ENCODE measurements at places on chromosomes 3 and 15.

- no peak for DNase-seq
Measured at GRCh38 chr3:189305412-189305811, 133.6 kb downstream of the TPRG1 start.

GRCh38 chr3:197203714-197204146 lies 94.7 kb downstream of the DLG1 start:
- DNase-seq = no peak

DNA sequence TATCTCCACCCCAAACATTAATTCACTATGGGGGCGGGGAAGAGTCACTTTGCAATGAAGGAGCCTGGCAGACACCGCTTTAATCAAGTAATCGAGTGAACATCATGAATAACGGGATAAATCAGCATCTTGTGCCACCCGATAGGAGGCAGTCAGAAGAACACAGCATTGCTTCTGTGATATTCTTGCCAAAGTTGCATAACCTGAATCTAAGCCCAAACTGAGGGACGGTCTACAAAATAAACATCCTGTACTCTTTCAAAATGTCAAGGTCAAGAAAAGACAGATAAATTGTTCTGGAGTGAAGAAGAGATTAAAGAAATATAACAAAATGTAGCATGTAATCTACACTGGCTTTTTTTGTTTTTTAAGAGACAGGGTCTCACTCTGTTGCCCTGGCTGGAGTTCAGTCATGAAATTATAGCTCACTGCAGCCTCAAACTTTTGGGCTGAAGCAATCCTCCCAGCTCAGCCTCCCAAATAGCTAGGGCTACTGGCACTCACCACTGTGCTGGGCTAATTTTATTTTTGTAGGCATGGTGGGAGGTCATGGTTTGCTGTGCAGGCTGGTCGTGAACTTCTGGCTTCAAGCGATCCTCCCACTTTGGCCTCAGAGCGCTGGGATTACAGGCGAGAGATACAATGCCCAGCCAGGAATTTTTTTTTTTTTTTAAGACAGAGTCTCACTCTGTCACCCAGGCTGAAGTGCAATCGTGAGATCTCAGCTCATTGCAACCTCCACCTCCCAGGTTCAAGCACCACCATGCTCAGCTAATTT lies 20.1 kb upstream of the VWA5B2 start:
- no peak for DNase-seq

- DNase-seq = no peak
Measured at GRCh38 chr3:138861798-138862197, 27.1 kb upstream of the PIK3CB start.

- DNase-seq = no peak
Measured at GRCh38 chr15:78950343-78950742, 5.5 kb upstream of the CTSH start.

GRCh38 chr15:33098094-33099058 lies 96.1 kb downstream of the FMN1 start:
- no peak for DNase-seq

- DNase-seq = no peak
Measured at GRCh38 chr3:33461097-33461496, 20.9 kb upstream of the UBP1 start.

- no peak for DNase-seq
Measured at GRCh38 chr15:98505611-98506031, 142.7 kb upstream of the IGF1R start.

GRCh38 chr3:45462522-45463265 lies 74.3 kb downstream of the LARS2 start:
- peak; percentile 28 for DNase-seq

DNA sequence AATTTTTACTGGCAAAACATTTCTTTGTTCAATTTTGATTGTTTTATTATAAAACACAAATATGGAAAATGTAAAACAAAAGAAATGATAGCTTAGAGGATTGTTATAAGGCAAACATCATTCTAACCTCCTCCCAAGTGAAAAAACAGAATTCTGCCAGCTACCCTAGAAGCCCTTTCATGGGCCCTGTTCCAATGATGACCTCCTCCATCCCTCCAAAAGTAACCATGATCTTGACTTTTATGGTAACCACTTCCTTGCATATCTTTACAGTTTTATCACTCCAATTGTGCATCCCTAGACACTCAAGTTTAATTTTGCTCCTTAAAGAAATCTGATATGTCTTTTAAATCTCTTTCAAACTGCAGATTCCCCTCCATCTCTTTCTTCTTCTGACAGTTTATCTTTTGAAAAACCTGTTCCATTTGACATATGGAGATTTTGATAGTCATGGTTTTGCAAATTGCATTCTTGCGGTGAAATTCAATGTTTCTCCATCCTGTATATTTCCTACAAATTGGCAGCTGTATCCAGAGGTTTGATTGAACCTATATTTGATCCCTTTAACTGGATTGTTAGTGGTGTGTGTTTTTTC lies 27.0 kb upstream of the TNFAIP8L3 start:
- no peak for DNase-seq

- DNase-seq = no peak
Measured at GRCh38 chr15:67396114-67396513, 124.8 kb upstream of the C15orf61 start.

DNA sequence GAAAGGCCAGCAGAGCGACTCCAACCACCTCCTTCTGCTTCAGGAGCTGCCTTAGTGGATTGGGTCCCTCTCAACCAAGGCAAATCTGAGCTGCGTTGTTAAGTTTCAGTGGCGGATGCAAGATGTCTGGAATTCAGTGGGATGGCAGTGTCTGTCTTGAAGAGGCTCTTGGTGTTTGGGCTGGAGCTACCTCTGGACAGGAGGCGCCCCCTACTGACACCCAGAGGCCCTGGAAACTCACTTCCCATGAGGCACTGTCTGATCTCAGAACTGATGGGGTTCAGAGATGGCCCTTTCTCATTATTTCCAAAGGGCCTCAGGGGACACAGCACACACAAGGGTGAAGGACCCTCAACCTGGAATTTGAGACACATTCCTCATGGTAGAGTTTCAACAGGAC lies 6.0 kb upstream of the SLC28A1 start:
- peak; percentile 36 for DNase-seq

- no peak for DNase-seq
Measured at GRCh38 chr3:103002425-103003176, 567.8 kb downstream of the ZPLD1 start.

DNA sequence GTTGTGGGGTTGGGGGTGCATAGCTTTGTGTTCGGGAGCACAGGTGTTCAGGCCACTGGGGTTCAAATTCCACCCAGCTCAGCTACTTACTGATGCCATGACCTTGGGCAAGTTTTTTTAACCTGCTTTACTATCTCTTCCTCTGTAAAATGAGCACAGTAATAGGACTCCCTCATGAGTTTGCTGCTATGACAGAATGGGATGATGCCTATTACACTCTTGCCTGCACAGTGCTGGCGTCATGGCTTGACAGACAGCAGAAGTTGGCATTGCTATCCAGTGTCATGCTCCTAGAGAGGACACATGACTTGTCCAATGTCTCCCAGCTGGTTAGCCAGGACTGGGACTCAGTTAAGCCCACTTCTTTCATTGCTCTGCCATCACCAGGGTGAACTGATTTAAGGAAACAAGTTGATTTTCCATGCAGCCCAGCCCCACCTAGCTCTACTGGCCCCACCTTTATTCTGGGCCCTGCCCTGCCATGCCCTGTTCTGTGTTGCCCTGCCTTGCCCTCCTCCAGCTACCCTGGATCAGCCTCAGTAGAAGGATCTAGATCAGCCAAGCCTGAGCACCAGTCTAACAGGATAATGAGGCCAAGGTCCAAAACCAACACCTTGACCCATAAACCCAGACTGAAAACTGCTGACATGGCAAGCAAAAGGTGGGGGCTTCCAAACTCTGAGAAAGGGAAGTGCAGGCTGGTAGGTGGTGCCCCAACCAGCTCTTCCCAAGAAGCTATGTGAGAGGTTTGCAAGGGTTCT lies 155.8 kb upstream of the ATP11B start:
- no peak for DNase-seq

- DNase-seq = peak; percentile 48
Measured at GRCh38 chr3:138608322-138609135, at the start of gene FAIM. TSS of gene FAIM (plus strand) at chr3:138608771. CDS start at chr3:138619727, 10,956 bp downstream.

GRCh38 chr3:50632450-50632849 lies 15.5 kb downstream of the MAPKAPK3 start:
- DNase-seq = no peak

DNA sequence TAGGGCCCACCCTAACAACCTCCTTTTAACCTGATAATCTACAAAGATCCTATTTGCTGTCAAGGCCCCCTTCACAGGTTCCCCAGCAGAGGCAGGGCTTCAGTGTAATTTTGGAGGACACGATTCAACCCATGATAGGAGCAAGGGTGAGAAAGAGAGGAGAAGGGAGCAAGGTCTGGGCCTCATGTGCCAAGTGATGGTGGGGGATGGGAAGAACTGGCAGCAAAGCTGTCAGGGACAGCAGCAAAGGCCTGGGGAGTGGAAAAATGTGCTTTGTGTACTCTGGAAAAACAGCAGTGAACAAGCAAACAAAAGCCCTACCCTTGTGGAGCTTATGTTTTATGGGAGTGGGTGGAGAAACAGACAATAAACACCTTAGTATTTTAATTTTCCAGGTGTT lies 2.7 kb upstream of the GALNT15 start:
- DNase-seq = no peak

GRCh38 chr3:11392014-11392859 lies 120.0 kb downstream of the ATG7 start:
- DNase-seq = no peak

DNA sequence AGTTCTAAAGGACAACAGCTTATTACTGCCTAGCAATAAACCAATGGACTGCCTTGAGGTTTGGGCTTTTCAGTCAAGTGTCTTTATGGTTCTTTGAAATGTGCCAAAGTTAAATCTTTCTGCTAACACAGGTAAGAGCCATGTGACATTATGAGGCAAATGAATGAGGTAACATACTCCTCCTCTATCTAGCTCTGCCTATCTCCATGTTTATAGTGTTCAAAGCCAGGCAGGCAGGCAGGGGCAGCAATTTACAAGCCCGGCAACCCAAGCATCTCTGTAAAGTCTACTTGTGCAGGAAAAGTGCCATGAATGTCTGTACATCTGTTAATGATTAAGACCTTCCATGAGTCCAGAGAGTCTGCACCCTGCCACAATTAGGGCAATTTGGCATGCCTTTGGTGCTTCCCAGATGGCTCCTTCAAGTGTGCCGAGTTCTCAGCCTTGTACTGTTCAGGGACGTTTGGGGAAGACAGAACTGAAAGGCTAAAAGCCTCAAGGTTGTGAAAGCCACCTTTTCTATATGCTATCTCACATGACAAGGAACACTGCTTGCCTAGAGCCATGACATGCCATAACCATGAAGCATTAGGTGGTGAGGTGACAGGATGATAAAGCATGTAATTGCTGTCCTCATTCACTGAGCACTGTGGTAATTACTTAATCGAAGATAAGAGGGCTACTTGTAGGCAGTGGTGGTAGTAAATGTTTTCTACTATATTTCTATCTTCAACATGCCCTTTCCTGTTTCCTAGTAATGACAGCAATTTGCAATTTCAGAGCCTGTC lies 41.4 kb upstream of the EIF1B start:
- no peak for DNase-seq

DNA sequence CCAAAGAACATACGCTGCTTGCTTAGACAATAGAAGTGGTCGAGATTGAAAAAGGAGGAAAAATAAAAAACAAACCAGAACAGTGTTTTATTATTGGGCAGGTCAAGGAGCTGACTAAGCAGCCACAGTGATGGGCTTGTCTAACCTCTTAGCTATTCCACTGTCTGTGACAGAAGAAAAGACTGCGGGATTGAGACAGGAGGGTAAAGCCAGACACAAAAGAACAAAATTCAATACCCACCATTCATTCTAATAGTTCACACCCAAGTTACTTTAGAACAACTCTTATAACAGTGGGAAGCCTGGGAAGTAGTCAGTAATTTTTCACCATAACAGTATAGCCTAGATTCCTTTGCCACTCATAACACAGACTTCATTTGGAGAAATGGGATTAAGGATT lies 435.4 kb downstream of the MFSD1 start:
- DNase-seq = no peak

GRCh38 chr15:74781431-74782258 lies at the start of gene CSK:
TSS of gene CSK (plus strand) at chr15:74782080. CDS start at chr15:74798298, 16,218 bp downstream.
- DNase-seq = peak; percentile 66

- DNase-seq = no peak
Measured at GRCh38 chr3:172065527-172065926, 26.1 kb downstream of the FNDC3B start.

DNA sequence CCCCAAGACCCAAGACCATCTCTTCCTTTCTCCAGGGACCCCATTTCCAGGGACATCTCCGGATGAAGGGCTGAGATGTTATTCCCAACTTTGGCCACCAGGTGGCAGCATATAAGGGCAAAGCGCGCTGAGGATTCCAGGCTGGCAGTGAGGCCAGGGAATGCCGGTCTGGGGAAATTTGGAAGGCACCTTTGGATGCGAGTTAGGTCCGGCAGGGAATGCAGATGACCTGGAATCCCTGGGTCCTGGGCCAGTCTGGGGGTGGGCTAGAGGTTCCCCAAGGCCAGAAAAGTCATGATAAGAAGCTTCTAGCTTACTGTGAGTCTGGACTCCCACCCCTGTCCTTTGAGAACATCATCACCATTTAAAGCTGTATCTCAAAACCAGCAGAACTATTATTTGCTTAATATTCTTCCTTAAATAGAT lies 1.6 kb upstream of the CHST13 start:
- DNase-seq = peak; percentile 12

DNA sequence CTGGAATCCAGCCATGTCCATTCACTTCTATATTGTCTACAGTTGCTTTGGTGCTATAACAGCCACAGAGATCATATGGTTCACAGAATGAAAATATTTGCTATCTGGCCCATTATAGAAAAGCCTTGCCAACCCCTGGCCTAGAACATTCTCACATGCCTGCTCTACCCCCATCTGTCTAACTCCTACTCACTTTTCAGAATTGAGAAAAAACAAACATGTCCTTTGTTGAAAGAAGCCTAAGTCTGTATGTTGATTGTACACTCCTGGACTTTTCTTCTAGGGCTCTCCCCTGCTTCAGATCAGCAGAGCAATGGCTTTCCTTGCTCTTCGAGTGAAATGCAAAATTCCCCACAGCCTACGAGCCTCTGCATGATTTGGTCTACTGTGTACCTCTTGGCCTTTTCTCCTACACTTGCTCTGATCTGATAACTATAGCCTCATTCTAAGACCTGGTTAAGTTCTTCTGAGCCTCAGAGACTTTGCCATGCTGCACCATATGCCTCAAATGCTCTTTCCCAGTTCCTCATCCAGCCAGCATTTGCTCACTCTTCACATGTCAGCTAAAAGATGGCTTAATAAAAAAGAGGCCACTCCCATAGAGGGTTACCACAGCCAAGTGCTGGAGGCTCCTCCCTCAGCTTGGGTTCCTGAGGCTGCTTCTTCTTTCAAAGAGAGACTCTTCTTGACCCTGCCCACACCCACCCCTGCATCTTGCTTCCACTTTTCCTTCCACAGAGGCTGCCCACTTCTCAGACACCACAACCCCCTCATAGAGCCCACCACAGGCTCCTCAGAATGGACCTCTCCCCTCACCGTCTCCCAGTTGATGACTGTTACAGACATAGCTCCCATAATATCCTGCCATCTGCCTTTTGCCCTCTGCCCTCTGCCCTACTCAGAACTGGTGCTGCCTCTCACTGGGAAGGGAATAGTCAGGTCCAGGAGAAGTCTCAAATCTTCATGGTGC lies 22.9 kb upstream of the DCLK3 start:
- no peak for DNase-seq

- DNase-seq = no peak
Measured at GRCh38 chr3:118863731-118864322, 170.8 kb downstream of the IGSF11 start.
